ENCODE measurements at places on chromosomes 2 and 18. TPM values are rescaled to one million over a fixed set of nuclear protein-coding genes. Genes with fewer than 3 reads are reported as not detected.

The SERPINB7 gene
- total RNA-seq: not detected

The SCYGR4 gene
- not detected for total RNA-seq

DNA sequence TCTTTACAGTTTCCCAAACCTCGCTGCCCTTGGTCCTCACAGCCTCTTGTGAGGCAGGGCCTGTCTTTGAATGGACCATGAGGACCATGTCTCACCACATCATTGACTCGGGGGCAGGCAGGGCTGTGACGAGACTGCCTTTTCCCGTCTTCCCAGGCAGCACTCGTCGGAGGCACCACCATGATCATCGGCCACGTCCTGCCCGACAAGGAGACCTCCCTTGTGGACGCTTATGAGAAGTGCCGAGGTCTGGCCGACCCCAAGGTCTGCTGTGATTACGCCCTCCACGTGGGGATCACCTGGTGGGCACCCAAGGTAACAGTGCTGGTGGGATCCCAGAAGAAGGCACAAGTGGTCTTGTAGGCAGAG, 45.7 kb upstream of the MAPRE3 start:
- no peak for DNase-seq

DNA sequence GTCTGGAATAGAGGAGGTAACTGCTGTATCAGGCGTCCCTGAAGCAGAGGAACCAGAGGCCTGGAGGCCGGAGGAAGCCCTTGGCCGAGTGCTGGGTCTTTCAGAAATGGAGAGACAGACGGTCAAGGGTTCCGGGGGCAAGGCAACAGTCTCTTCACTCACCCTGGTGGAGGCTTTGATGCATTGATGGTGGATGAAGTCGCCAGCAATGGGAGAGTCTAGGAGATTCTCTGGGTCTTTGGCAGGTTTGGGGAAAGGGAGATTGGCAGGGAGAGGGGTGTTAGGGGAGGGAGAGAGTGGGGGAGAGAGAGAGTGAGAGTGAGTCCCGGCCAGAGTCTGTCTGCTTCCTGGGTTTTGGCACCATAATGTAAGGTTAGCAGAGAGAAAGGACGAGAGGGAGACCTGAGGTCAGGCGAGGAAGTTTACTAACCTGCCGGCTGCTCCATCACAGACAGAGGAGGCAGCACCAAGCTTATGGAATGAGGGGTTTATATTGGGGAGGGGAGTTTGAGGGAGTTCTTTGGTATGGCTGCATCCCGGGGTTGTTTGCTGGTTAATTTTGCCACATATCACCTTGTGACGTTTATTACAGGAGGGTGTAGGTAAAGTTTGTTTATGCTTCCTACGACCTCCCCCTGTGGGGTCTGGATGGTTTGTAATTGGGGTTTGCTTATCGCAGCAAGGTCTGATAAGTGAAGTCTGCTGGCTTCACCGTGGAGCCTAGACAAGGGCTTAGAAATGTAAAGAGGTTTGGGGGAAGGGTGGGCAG, 19.6 kb downstream of the COMMD1 start:
- no peak for DNase-seq

DNA sequence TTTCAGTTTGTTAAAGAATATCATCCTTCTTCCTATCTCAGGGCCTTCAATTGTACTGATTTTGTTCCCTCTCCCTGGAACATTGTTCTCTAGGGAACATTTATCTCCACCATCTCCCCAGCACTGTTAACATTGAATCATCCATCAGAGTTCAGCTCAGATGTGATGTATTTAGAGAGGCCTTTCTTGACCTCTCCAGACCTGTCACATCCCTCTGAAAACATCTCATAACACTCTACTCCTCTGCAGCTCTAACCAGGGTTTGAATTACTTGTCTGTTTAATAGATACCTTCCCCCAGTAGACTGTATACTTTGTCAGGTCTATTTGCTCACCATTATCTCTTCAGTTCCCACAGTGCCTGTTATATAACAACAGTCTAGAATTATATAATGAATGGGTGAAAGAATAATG, 98.6 kb downstream of the GALNT1 start:
- DNase-seq: no peak

GRCh38 chr2:102422910-102423309, at the start of gene IL18RAP:
TSS of gene IL18RAP (plus strand) at chr2:102423160. CDS start at chr2:102423278, 118 bp downstream.
- DNase-seq: no peak

All from cerebellum (tissue), 4 donors.